ENCODE measurements at places on chromosomes 4 and X.

- DNase-seq: no peak
These were observed 5.5 kb upstream of the SCRG1 start for GRCh38 chr4:173404296-173404865.

GRCh38 chrX:38149016-38149415 lies 71.7 kb downstream of the SRPX start:
- no peak for DNase-seq

GRCh38 chr4:37948542-37948941 lies 11.7 kb upstream of the PTTG2 start:
- DNase-seq: no peak

- DNase-seq: no peak
These were observed 82.8 kb downstream of the CHIC2 start for GRCh38 chr4:53981567-53981966.

- DNase-seq: no peak
These were observed 198.1 kb upstream of the PUDP start for GRCh38 chrX:7346021-7346420.

DNA sequence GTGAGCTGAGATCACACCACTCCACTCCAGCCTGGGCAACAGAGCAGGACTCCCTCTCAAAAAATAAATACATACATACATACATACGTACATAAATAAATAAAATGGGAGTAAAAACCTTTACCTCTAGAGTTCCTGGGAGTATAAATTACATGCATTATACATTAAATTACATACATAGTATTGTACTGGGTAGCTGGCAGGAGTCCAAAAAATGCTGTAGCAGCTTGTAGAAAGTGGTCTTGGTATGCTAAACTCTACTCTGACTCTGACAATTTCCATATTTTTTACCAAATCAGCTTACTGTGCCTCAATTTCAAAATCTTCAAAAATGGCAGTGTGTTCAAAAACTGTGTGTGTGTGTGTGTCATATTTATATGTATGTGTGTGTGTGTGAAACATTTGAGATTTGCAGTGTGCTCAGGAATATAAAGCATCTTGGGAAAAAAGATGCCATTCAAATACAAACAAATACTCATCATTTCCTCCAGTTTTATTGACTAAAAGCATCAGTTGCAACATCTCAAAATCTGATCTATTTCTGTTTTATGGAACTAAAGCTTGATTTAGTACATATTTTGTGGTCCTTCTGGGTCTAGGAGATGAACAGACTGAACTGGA lies 171.7 kb downstream of the SHROOM3 start:
- no peak for DNase-seq

DNA sequence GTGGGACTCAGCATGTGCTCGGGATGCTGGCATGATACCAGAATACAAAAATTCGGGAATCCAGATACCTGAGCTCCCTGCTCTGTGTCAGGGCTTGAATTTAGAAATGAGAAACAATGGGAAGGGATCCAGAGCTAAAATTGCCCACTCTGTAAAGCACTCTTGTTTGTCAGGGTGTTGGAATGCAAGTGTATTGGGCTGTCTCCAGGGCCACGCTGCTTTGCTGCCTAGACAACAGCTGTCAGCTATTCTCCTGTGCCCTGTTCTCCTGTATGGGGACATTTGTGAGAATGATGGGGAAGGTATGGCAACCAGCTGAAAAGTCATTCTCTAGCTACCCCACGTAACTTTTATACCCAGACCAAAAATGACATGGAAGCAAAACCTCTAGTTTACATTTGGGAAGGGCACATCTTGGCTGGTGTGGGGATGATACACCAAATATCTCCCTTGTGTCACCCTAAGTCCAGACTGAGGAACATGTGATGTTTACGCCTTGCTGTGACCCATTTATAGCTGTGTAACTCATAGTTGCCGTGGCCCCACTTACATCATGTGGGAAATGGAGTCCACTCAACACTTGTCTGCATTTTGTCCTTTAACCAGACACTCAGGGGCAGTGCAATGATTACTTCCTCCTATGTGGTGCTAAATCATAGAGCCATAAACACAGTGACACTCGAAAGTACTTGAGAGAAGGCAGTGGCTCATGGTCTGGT lies 46.6 kb downstream of the SMPX start:
- DNase-seq: no peak

DNA sequence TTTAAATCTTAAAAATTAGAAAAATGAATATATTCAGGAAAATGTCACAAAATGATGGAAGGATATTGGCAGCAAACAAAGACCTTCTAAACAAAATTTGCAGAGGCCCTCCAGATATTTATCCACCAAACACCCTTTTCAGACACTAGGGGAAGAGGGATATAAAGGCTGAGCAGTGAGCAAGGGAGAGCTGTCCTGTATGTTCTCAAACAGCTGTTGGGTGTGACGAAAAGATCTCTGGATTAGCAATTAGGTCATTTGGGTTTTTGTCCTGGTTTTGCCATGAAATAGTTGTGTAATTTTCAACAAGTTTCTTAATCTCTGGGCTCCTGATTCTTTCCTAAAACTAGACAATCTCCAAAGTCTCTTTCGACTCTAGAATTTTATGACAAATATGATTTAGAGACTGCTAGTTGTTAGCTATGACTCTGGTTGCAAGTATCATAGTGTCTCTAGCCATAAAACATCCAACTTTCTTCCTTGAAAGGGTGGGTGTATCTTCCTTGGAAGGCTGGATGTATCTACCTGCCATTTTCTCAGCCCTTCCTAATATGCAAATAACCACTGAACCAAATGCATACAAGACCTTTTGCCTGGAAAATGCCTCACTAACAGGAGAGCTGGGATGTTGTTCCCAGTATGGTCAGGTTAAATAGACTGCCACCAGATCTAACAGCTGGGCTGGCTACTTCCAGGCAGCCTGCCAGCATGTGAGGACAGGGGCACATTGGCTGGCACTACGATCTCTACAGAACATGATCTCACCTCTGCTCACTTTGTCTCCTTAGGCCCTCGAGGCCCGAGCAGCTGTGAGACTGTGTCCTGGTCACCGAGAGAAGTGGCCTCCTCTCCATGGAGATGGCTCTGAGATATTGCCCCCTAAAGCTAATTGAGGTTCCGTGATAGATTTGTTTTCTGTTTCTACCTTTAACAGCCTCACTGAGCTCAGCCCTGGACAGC lies 225.5 kb upstream of the JADE1 start:
- DNase-seq: no peak

DNA sequence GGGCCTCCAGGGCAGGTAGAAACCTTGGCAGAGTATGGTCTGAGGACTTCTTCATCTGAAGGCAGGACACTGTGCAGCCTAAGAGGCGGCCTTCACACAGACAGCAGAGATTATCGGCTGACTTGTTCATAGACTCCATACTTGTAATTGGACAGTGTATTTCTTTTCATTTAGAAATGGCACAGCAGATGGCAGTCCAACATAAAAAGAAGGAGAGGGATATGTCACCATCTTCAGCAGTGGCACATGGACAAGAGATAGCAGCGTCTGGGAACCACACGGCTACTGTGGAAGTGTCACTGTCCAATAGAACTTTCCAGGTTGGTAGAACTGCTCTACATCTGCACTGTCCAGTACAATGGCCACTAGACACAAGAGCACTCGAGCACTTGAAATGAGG lies 21.7 kb upstream of the GEMIN8 start:
- DNase-seq: no peak

GRCh38 chr4:123284168-123284567 lies 112.4 kb upstream of the SPRY1 start:
- DNase-seq: no peak

- DNase-seq: no peak
These were observed 16.3 kb downstream of the NAT8L start for GRCh38 chr4:2075171-2075986.

DNA sequence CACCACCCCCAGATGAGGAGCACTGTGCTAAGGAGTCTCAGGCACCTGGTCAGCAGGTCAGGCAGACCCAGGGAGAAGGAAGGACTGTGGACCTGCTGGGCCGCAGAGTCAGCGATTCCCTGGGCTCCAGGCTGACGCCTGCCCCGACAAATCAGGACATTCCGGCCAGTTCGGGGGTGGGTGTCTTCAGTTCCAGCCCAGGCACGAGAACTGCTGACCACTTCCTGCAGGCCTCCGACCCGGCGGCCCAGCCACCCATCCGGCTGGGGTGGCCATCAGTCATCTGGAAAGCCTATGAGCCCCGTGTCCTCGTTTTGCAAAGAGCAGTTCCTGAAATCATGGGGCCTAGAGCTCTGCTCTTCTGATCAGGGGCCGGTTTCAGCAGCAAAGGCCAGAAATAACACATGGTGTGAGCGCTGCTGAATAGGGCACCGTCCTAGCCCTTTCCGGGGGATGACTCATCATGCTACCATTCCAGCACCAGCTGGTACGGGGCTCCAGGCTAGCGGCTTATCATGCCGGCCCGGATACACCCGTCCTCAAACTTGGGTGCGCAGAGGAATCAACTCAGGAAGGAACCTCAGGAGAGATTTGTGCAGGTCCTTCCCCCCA lies 7.8 kb upstream of the SH3TC1 start:
- DNase-seq: no peak

- no peak for DNase-seq
These were observed 132.9 kb upstream of the NKX1-1 start for GRCh38 chr4:1538941-1539772.

DNA sequence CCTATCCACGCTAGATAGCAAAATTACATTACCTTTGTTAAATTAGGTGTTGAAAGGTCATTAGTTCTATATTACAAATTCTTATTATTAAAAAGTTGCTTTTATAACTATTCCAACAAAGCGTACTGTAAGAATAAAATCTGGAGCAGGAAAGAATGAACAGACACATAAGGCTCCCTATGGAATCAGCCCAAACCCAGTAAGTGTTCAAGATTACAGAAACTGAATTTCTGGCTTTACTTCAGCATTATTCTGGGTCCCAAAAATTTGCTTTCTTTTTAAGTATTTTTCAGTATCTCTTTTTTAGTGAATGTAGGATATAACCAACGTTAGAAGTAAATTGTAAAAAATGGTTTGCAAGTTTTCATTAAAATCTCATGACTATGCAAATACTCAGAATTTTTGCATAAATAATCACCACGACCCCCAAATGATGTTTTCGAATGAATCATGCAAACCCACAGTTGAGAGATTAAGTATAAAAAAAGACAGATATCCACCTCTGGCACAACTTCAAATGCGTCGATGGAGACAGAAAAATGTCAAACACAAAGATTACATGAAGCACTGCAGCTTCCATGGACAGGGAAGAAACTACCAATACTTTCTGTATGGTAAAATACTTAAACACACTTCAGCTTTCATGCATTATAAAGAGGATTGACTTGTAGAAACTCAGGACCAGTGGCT lies 238.5 kb downstream of the RASL11B start:
- DNase-seq: no peak

GRCh38 chr4:19809989-19810388 lies 441.7 kb upstream of the SLIT2 start:
- DNase-seq: no peak

- no peak for DNase-seq
These were observed 108.9 kb downstream of the SYNPO2 start for GRCh38 chr4:118997601-118998000.

DNA sequence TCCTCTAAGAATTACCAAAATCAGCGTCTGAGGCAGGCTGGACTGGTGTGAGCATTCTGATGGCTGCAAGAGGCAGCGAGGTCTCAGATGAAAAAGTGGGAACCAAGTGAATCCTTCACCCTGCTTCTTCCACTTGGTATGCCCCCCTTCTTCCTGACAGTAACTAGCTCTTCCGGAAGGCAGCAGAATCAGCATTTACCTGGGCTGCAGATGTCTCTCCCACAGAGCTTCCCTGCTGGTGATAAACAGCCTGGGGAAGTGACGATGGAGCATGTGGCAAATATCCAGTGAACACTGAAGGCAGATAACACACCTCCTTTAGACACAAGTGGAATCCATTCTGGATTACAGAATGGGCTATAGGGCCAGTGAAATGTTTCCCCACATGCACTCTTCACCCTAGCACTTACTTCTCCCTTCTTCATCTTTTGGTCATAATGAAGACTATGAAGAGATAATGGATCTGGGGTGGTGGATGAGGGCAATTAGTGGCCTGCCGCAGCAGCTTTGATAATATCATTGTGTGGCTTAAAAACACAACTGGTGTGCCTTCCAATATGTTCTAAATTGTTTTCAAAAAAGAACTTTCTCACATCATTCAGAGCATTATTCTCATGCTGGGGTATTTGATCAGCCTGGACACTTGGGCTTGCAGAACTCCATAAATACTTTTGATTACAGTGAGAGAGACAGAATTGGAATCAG lies 60.8 kb upstream of the TBC1D9 start:
- no peak for DNase-seq

- DNase-seq: peak; percentile 0
These were observed 85.5 kb downstream of the CT47B1 start for GRCh38 chrX:120790118-120790517.

DNA sequence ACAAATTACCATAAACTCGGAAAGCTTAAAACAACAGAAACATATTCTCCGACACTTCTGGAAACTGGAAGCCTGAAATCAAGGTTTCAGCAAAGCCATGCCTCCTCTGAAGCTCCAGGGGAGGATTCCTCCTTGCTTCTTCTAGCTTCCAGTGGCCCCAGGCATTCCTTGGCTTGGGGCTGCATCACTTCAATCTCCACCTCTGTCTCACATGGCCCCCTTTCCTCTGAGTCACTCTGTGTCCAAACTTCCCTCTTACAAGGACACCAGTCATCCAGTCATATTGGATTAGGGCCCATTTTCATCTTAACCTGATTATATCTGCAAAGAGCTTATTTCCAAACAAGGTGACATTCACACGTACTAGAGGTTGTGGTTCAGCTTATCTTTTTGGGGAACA lies 17.3 kb downstream of the PARM1 start:
- DNase-seq: no peak

- no peak for DNase-seq
These were observed 50.0 kb upstream of the TRIM2 start for GRCh38 chr4:153154007-153154975.

GRCh38 chrX:134734466-134734952 lies 76.2 kb upstream of the PLAC1 start:
- no peak for DNase-seq

- no peak for DNase-seq
These were observed 5.9 kb downstream of the COL25A1 start for GRCh38 chr4:109296527-109296926.

- no peak for DNase-seq
These were observed 203.2 kb upstream of the FGF13 start for GRCh38 chrX:138914767-138915166.

- no peak for DNase-seq
These were observed 517.2 kb upstream of the ADGRL3 start for GRCh38 chr4:60682901-60683300.
